ENCODE measurements at places on chromosomes 16 and 17. TPM values are rescaled to one million over a fixed set of nuclear protein-coding genes. Genes with fewer than 3 reads are reported as not detected.
A peak's percentile ranks its signal among the peaks of the same experiment; 100 is the strongest.

- DNase-seq, result no peak
- no peak overlapping the region for H3K27ac ChIP-seq
- H3K4me1 ChIP-seq, result peaks cover 11% of the 10 kb centered on the region
- no peaks in the 10 kb centered on the region for H3K27me3 ChIP-seq
- no peaks in the 10 kb centered on the region for H3K36me3 ChIP-seq
- H3K4me3 ChIP-seq, result no peak overlapping the region
Measured at GRCh38 chr16:29761882-29762281, 16.1 kb upstream of the C16orf54 start.

- H3K4me1 ChIP-seq, result peaks cover 21% of the 10 kb centered on the region
- peak overlapping the region; percentile 72 for H3K4me3 ChIP-seq
- no peaks in the 10 kb centered on the region for H3K27me3 ChIP-seq
- H3K27ac ChIP-seq, result peak overlapping the region; percentile 85
- peaks cover 26% of the 10 kb centered on the region for H3K36me3 ChIP-seq
Measured at GRCh38 chr16:3022684-3023414, 893 bp downstream of the HCFC1R1 start.

- H3K4me1 ChIP-seq, result peaks cover 12% of the 10 kb centered on the region
- H3K36me3 ChIP-seq, result peaks cover 4% of the 10 kb centered on the region
- no peak overlapping the region for H3K4me3 ChIP-seq
- DNase-seq, result no peak
- no peaks in the 10 kb centered on the region for H3K27me3 ChIP-seq
Measured at GRCh38 chr17:29444589-29444988, 54.4 kb downstream of the TAOK1 start.

DNA sequence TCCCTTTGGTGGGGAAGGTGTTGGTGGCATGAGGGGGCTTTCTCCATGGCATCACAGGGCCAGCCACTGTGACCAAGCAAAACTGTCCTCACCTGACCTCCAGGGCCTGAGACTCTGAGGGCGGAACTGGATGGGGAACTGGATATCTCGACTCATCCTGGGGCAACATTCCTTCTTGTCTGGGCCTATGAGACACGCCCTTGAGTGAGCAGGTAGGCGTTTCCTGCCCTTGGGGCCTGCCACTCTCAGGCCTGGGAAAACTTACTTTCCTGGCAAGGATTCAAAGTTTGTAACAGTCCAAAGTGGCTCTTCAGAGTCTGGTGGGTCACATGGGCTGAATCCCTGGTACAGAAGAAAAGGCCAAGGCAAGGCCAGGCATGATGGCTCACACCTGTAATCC is 9.6 kb downstream of the MT1X start:
- H3K4me3 ChIP-seq, result no peak overlapping the region
- H3K4me1 ChIP-seq, result no peaks in the 10 kb centered on the region
- H3K36me3 ChIP-seq, result no peaks in the 10 kb centered on the region

DNA sequence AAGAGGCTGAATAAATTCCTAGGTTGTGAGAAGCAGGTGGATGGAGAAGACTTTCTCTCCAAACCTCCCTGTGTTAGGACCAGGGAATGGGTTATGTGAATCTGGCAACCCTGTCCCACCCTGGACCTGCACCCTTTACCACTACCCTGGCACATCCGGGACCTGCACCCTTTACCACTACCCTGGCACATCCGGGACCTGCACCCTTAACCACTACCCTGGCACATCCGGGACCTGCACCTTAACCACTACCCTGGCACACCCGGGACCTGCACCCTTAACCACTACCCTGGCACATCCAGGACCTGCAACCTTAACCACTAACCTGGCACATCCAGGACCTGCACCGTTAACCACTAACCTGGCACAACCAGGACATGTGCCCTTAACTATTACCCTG is 207.0 kb upstream of the CACNG3 start:
- H3K4me1 ChIP-seq, result peaks cover 33% of the 10 kb centered on the region
- no peaks in the 10 kb centered on the region for H3K27me3 ChIP-seq
- H3K4me3 ChIP-seq, result no peak overlapping the region
- H3K36me3 ChIP-seq, result peaks cover 7% of the 10 kb centered on the region

DNA sequence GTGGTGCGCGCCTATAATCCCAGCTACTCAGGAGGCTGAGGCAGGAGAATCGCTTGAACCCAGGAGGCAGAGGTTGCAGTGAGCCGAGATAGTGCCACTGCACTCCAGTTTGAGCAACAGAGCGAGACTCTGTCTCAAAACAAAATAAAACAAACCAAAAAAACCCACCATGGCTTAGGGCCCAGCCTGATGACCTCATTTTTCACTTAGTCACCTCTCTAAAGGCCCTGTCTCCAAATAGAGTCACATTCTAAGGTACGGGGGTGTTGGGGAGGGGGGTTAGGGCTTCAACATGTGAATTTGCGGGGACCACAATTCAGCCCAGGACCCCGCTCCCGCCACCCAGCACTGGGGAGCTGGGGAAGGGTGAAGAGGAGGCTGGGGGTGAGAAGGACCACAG is 1.4 kb upstream of the STH start:
- no peak for DNase-seq
- no peak overlapping the region for H3K4me3 ChIP-seq
- no peaks in the 10 kb centered on the region for H3K36me3 ChIP-seq
- no peaks in the 10 kb centered on the region for H3K4me1 ChIP-seq
- H3K27ac ChIP-seq, result no peak overlapping the region

- no peaks in the 10 kb centered on the region for H3K27me3 ChIP-seq
- no peaks in the 10 kb centered on the region for H3K4me1 ChIP-seq
- H3K27ac ChIP-seq, result no peak overlapping the region
- DNase-seq, result no peak
Measured at GRCh38 chr16:49924078-49924477, 68.2 kb upstream of the ZNF423 start.

DNA sequence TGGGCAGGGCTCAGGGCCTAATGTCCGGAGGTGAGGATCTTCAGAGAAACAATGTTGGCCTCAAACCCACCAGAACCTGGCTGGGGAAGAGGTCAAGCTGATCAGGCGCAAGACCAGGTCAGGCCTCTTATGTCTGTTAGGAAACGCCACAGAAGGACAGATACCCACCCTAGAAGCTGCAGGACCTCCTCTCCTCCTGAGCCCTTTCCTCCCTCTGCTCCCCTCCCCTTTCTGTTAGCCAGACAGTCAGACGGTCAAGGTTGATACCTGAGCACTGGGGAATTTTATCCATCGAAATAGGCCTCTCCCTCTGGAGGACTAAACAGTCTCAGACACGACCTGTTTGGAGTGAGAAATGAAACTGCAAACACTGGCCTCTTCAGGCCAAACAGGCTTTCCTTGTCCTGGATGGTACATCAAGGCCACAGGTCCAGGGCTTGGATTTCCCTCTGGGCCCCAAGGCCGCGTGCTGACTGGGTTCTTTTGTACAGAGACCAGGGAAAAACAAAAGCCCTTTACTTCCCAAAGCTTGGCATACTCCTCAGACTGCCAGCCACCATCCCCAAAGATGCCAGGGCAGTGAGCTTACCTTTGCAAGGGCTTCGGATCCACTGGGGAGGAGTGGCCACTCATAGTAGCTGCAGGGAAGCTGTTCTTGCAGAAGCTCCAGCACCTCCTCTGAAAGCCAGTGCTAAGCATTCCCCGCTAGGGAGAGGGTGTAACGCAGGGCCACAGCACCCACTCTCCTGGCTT is 135.8 kb downstream of the CCDC182 start:
- no peaks in the 10 kb centered on the region for H3K36me3 ChIP-seq
- no peak overlapping the region for H3K27ac ChIP-seq
- peaks cover 83% of the 10 kb centered on the region for H3K4me1 ChIP-seq

CPHXL2 gene
- total RNA-seq, result not detected

DUSP3 gene
- total RNA-seq, result 9.6 TPM
